ENCODE measurements at places on chromosomes 16 and 17. TPM values are rescaled to one million over a fixed set of nuclear protein-coding genes. Genes with fewer than 3 reads are reported as not detected.

The SLFN13 gene
- total RNA-seq = 0.25 TPM

The CMTM3 gene
- 6.1 TPM for total RNA-seq

The PTX4 gene
- total RNA-seq = not detected

The FLCN gene
- total RNA-seq = 26.8 TPM

The PPY gene
- total RNA-seq = not detected

The GNGT2 gene
- 0.25 TPM for total RNA-seq

The CCL17 gene
- not detected for total RNA-seq

The EVI2A gene
- 3.0 TPM for total RNA-seq

The ST6GALNAC1 gene
- total RNA-seq = 2.5 TPM

The KRTAP4-1 gene
- total RNA-seq = not detected

The TOM1L1 gene
- total RNA-seq = 10.1 TPM

All from temporal lobe (tissue), 4 donors.